ENCODE measurements at places on chromosomes 13 and 19.

GRCh38 chr19:364496-365287 is 20.1 kb upstream of the MIER2 start:
- no peak for DNase-seq

DNA sequence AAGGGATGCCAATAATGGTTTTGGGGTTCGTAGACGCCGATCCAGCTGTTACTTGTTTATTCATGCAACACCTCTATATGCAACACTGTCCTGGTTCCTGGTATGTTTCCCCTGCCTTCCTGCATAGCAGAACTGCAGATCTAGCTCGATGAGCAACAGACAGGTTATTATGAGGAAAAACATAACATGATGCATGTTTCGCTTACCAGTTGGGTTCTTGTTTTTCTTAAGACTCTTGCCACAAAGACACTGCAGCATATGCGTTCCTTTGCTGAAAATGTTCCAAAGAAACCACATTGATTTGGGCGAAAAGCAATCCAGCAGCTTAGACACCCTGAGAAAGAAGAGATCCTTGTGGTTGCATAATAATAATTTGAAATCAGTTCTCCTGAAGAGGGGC is 583 bp downstream of the FGF14 start:
- no peak for DNase-seq

- DNase-seq = no peak
Measured at GRCh38 chr13:88456151-88456550, 785.0 kb downstream of the SLITRK5 start.

GRCh38 chr13:51547425-51548176 is 36.7 kb upstream of the WDFY2 start:
- no peak for DNase-seq

GRCh38 chr19:35732540-35733179 is 9.6 kb downstream of the IGFLR1 start:
- DNase-seq = no peak

DNA sequence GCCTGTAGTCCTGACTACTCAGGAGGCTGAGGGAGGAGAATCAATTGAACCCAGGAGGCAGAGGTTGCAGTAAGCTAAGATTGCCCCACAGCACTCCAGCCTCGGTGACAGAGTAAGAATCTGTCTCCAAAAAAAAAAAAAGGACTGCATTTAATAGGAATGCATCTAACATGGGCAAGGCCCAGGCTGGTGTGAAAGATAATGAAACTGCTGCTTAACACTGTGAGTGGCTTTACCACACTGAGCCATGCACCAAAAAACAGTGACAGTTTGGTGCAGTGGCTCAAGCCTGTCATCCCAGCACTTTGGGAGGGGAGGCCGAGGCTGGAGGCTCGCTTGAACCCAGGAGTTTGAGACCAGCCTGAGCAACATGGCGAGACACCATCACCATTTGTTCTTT is 8.6 kb downstream of the GTF2F1 start:
- DNase-seq = no peak

- DNase-seq = no peak
Measured at GRCh38 chr13:108980237-108980636, 350.8 kb downstream of the MYO16 start.

DNA sequence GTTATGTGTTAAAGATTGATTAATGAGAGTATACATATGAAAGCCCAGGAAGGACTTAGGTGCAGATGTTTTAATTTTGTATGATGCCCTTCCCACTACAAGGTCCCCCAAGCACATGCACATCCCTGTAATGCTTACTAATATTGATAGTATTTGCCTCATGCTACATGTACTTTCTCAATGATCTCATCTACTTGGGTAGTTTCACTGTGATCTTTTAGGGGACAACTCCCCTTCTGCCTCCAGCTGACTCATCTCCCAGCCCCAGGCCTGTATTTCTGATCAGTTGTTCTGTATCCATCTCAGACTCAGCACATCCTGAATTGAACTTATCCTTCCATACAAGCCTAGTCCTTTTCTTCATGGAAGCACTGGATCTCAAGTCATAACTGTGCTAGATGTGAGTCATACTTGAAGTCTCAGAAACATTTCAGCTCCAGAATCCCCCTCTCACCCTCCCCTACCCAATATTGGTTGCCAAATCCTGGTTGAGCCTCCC is 49.4 kb upstream of the INTS6 start:
- DNase-seq = no peak

DNA sequence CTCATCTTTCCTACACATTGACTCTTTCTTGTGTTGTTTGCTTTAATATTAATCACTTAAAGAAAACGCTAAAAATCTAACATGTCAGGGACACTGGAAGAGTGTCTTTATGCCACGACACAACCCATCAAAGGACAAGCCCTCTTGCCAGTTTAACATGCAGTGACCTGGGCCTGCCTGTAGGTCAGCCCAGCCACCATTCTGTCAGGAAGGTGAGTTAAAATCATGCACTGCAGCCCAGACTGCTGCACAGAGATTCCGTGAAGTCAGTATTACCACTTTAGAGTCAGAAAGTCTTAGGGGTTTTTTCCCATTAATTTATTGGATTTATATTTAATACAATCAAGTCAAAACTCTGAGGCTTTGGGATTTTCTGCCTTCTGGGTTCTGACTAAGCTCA is 58.0 kb downstream of the TNFRSF19 start:
- DNase-seq = no peak

DNA sequence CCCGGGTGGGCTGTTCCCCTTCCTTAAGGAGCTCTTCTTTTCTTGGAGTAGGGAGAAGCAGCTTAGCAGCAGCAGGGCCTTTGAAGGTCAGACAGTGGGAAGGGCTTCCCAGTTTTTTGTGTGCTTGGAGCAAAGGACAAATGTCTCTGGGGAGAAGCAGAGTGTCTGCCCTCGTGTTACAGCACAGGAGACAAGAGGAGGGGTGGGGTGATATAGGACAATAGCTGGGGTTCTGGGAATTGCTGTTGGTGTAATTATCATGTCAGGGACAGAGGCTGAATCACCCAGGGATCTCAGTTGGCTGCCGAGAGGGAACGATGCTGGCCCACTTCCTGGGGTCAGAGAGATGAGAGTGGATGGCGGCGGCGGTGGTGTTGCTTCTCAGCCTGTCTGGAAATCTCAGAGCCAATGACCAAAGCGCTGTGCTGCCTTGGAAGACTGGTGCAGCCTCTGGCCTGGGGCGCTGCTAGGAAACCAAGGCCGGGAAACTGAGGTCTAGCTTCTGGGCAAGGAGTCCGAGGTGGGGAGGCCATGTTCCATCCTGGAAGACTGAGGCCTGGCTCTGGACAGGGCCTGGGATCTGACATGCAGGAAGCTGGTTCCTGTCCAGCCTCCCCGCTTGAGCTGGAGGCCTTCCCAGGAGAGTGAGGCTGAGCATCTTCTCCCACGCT is 1.2 kb downstream of the INAFM1 start:
- DNase-seq = no peak

DNA sequence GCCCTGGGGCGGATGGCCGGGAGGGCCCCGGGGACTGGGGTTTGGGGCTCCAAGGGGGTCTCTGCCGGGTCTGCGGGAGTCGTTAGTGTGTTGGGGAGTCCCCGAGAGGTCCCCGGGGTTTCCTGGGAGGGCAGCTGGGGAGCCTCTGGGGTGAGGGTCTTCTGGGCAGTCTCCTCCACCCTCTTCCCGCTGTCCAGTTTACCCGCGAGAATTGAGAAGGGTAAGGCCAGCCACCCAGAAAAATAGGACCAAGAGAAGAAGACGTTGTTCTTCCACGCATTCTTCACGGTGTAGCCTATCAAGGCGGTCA is 1.0 kb upstream of the ETFB start:
- no peak for DNase-seq

GRCh38 chr13:68676513-68677115 is 1431.0 kb upstream of the ATXN8OS start:
- no peak for DNase-seq

DNA sequence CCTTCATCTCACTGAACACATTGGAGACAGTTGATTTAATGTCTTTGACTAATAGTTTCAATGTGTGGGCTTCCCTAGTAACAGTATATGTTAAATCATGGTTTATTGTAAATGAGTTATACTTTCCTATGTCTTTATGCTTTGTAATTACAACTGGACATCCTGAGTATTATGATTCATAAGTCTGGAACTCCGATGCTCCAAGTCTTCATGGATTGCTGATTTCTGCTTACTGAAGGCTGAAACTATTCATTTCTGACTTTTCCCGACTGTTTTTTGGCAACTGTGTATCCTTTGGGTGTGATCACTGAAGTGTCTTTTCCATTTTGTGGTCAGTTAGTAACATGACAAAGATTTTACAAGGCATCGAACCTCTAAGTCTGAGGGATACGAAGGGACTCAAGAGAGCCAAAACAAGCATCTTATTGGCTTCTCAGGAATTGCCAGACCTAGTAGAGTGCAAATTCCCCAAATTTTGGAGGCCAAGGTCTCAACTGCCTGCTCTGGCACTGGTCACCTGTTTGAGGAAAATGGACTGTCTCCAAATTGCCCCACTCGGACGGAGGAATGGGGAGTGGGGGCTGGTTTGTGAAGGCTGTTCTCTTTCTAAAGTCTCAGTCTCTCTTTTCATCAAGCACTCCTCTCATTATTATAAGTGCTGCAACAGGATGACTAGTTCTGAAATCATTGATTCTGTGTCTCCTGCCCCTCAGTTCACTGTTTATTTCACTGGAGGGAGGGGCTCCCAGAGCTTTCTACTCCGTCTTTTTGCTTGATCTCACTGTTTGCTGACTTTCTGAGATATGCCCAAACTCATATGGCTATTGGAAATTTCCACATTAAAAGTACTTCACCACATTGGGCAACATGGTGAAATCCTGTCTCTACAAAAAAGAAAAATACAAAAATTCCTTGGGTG is 20.2 kb upstream of the CD70 start:
- no peak for DNase-seq
